ENCODE measurements at places on chromosomes 5 and 9.

- ATAC-seq = no peak
Measured at GRCh38 chr9:27632254-27632653, 59.0 kb upstream of the C9orf72 start.

GRCh38 chr9:27600256-27600655 lies 27.0 kb upstream of the C9orf72 start:
- no peak for ATAC-seq

DNA sequence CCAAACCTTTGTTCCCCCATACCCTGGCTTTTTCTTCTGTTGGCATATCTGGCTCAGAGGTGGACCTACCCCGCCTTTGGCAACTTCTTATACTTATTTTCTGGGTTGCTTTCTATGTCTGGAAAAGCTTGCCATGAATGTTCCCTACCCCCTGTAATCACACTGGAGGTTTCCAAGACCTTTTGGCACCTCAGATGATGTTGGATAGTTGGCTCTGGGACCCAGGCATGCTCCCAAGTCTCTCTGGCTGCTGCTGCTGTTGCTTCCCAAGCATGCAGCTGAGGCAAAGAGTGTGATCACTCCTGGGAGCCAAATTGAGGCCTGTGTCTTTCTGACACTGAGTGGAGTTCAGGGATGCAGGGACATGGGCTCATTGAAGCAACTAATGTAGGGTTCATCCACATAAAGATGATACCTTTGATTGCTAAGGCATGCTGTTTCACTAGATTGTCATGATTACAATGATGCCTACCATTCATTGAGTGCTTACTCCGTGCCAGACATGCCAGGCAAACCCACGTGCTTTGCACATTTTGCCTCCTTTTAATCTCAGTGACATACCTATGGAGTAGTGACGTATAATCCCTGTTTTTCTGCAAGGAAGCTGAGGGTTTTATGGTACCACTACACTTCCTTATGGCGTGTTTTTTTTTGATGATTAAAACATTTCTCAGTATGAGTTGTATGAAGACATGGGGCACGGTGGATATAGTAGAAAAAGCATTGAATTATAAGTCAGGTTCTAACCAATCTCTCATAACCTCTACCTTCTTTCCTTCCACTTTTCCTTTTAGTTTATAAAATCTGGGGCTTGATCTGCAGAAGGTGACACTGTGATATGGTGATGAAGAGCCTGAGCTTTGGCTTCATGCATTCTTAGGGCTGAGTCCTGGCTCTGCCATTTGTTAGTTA lies 73.1 kb downstream of the ARHGAP26 start:
- no peak for ATAC-seq

DNA sequence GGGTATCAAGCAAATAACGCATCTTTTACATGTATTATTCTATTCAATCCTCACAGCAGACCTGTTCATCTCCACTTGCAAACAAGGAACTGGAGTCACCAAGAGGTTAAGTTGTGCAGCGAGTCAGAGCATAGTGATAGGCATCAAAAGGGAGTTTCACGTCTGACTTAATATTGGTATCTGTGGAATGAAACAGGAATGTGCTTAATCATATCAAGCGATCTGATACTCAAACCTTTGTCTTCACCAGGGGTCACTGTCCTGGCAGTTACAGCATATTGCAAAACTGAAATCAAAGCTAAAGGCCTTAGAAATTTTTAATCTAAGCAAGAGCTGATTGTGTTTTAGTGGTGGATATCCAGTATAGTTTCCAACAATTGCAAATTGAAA lies 271.6 kb downstream of the PLK2 start:
- ATAC-seq = no peak

DNA sequence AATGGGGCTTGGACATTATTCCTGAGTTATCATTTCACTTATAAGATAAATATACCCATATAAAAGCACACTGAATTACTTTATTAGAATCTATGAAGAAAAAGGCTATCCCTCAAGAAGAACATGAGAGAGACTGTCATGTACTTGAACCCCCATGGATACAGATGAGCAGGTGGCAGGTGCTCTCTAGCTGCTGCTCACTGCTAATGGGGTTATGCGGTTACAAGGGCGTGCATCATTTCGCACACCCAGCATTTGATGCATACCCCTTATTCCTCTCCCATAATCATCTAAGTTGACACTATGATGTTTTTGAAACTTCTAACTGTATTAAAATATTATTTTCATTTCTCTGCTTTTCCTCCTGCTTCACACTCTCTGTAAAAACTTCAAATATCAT lies 16.4 kb downstream of the ITK start:
- ATAC-seq = peak; percentile 26

- ATAC-seq = no peak
Measured at GRCh38 chr9:94984891-94985476, 258.5 kb downstream of the AOPEP start.

All from activated CD4-positive, CD25-positive, alpha-beta regulatory T cell treated with anti-CD3 and anti-CD28 coated beads, Interleukin-2, amount 50 U/mL, for 24 hours (primary cell).